ENCODE measurements at places on chromosomes 1 and 21. TPM values are rescaled to one million over a fixed set of nuclear protein-coding genes. Genes with fewer than 3 reads are reported as not detected.

The VTCN1 gene
- 16.7 TPM for polyA plus RNA-seq

The NCDN gene
- polyA plus RNA-seq = 20.4 TPM

The AADACL4 gene
- polyA plus RNA-seq = 2.5 TPM

The LAMB3 gene
- polyA plus RNA-seq = 1.2 TPM

The FCRL2 gene
- not detected for polyA plus RNA-seq

All from renal pelvis (tissue), 12 donors.